ENCODE measurements at places on chromosomes 2 and 18.

DNA sequence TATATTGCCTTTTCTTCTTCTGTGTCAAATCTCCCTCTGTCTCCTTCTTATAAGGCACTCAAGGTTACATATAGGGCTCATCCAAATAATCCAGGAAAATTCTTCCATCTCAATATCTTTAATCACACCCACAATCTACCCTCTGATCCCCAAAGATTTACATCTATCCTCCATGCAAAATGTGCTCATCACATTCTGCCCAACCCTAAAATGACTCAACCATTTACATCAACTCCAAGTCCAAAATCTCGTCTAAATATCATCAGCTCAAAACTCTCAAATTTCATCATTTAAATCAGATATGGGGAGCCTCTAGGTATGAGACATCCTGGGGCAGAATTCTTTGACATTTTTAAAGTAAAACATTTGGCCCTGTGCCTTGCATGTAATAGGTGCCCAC is 1349.8 kb downstream of the SUCLG1 start:
- DNase-seq: no peak

- DNase-seq: no peak
Measured at GRCh38 chr2:211457325-211457724, 900.9 kb downstream of the CPS1 start.

DNA sequence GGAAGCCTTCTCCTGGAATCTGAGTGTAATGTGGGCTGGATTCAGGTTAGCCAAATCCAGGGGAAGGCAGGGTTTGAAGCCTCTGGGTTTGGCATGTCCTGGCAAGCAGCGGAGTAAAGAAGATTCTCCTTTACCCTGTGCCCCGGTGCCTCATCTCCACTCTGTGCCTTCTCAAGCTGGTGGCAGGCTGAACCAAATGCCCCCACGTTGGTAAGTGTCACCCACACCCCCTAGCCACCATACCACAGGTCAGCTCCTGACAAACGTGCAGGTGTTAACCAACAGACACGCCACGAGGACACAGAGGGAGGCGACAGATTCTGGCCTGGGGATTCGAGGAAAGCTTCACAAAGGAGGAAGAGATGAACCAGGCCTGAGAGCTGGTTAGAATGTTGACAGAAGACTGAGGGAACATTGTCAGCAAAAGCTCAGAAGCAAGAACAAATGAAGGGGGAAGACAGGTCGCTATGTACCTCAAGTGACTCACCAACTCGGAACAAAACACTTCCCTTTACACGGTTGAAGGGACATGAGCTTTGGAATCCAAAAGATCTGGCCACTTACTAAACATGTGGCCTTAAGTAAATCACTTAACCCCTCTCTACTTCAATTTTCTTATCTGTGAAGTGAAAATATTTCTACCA is 85.2 kb upstream of the LCLAT1 start:
- no peak for DNase-seq

DNA sequence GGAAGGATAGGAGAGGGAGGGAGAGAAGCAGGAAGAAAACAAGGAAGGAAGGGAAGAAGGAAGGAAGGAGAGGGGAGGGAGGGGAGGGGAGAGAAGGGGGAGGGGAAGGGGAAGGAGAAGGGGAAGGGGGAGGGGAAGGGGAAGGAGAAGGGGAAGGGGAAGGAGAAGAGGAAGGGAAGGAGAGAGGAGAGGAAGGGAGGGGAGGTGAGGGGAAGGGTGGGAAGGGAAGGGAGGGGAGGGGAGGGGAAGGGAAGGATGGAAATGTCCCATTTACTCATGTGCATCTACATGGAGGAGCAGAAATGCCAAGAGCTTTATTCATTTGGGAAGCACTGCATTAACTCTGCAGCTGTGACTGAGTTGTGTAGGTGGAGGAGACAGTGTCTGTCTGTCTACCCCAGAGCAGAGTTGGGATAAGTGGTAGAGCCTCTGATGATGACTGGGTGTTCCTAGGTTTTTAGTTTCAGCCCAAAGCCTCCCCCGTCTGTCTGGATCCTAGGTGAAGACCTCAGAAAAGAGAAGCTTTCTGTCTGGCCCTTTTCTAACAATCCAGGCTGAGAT is 131.3 kb downstream of the COL6A3 start:
- DNase-seq: no peak
